Hindlimb muscle (tissue), 1 donor: ENCODE measurements at places on chromosomes 11 and 22.

DNA sequence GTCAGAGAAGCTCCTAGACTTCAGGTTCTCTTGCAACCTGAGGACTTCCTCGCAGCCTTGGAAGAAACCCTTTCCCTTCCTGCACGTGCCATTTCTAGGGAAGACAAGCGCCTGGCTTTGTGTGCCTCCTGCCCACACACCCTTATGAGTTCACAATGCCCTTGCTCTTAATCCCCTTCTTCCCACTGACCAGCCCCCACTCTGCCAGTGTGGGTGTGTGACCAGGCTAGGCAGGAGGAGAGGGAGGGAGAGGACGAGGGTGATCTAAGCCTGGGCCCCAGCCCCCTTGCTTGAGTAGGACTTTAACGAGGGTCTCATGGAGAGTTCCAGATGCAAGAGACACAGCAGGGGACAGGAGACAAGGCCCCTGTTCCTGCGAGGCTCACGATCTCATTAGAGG lies 30.2 kb downstream of the TP53I11 start:
- no peak for DNase-seq

DNA sequence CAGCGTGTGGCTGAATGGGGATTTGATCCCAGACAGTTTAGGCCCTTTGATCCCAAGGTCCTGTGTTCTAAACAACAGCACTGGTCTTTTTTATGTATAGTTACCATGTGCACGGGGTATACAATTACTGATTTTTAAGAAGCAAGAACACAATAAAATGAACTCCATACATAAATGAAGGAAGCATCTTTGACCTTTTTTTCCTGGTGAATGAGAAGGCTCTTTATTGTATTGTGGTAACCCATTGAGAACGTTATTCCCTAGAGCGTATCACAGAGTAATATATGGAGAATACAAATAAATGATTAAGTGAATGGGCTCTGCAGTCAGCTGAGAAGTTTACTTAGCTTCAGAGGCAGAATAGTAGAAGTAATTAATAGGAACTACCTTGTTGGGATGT lies 563.6 kb downstream of the NTM start:
- DNase-seq = no peak

GRCh38 chr11:120065176-120065575 lies 72.7 kb downstream of the TRIM29 start:
- no peak for DNase-seq

DNA sequence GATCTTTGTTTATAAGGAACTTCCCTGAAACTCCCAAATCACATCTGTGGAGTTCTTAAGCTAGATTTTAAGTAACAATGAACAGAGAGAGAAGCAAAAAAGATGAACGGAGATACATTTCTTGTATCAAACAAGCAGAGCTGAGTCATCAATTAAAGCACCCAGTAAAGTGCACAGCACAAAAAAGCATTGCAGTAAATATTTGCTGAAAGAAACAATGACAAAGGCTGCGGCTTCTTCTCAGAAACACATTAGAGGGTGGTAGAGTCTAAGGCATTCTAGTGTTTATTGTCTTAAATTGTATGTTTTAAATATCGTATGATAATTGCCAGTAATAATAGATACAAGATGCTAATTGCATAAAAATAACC lies 941.6 kb upstream of the CHORDC1 start:
- DNase-seq = no peak

DNA sequence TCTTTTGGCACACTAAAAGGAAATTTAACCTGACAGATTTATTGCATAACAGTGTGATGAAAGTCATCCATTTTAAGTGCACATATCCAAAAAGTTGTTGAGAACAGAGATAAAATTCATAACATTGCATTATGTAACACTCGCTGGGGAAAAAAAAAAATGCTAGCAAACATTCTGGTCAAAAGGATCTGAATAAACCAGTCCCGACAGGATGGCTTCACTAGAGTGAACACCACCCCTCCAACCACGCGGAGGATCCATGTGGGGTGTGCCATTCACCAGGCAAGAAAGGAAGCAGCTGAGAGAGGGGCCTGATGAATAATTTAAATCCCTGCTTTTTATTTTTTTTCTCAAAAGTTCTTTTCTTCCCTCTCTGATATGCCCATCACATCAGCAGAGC lies 258.7 kb downstream of the DCDC1 start:
- no peak for DNase-seq

DNA sequence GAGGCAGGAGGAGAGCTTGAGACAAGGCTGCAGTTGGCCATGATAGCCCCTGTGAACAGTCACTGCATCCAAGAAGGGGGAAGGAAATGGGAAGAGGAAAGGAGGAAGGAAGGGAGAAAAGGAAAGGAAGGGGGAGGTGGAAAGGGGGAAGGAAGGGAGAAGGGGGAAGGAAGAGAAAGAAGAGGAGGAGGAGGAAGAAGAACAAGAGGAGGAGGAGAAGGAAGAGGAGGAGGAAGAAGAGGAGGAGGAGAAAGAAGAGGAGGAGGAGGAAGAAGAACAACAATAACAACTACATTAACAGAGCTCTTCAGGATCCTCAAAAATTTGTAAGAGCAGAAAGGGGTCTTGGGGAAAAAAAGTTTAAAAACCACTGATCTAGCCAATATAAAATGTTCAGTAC lies 5.2 kb downstream of the RAB6A start:
- DNase-seq = no peak

- no peak for DNase-seq
These were observed 80.1 kb upstream of the ALX4 start for GRCh38 chr11:44389963-44390605.

GRCh38 chr11:111021131-111021530 lies 224.4 kb upstream of the POU2AF2 start:
- no peak for DNase-seq

DNA sequence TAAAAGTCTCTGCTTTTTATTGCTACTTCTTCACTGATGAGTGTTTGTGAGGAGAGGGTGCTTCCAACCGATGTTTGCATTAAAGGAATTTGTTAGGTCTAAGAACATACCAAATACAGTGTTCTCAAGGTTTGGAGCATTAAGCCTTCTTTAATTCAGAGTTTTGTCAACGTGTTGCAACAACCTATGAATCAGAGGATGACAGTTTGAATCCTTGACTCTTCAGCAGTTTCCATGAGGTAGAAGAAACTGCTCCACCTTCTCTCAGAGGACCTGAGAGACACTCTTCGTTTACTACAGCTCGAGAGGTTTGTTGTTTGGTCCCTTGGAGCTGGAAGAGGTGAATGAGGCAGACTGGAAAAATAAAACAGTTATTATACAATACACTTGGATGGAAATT lies 55.7 kb downstream of the NCAM1 start:
- no peak for DNase-seq

- DNase-seq = no peak
These were observed 5.9 kb upstream of the AMOTL1 start for GRCh38 chr11:94762208-94762607.

DNA sequence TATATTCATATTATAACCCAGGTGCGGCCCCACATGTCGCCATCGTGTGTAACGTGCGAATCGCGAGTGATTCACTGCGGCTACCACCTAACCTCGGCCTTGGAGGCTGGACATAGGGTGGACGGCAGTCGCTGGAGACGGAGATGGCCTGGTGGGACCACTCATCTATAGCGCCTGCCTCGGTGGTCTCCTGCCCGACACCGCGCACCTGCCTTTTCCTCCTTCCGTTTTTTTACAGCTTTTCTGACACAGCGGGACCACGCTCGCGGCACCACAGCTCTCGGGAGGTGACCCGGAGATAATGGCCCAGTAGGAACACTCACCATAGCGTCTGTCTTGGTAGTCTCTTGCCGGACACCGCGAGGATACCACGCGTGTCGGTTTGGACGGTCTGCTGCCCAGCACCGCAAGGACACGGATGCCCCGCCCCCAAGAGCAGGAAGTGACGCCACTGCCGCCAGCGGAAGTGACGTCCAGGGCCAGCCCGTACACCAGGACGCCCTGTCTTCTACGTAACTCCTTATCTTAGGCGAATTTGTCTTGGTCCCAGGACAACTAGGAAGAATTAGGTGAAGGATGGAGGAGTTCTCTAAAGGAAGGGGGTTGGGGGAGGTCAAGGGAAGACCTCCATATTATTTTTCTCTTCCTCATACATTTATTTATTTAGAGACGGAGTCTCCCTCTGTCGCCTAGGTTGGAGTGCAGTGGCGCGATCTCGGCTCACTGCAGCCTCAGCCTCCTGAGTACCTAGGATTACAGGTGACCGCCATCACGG lies 6.4 kb downstream of the SNU13 start:
- peak; percentile 88 for DNase-seq

- DNase-seq = no peak
These were observed 73.0 kb downstream of the RTL6 start for GRCh38 chr22:44424867-44425693.

GRCh38 chr11:119830400-119830799 lies 101.4 kb upstream of the NECTIN1 start:
- DNase-seq = no peak

DNA sequence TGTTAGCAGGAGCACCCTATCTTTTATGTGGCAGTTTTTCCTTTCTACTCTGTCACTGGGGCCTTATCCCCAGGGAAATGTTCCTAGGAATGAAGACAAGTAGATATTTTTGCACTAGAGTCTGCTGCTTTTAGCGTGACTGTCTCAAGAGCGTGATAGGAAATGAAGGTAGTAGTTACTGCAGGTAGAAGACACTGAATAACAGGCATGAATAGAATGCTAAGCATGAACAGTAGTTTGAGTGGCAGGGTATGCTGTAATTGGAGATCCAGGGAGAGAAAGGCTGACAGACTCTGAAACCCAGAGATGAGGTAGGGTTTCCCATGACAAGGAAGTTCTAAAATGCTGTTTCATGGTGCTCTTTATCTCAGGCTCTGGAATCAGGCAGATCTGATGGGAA lies 475.1 kb downstream of the NELL1 start:
- DNase-seq = no peak

DNA sequence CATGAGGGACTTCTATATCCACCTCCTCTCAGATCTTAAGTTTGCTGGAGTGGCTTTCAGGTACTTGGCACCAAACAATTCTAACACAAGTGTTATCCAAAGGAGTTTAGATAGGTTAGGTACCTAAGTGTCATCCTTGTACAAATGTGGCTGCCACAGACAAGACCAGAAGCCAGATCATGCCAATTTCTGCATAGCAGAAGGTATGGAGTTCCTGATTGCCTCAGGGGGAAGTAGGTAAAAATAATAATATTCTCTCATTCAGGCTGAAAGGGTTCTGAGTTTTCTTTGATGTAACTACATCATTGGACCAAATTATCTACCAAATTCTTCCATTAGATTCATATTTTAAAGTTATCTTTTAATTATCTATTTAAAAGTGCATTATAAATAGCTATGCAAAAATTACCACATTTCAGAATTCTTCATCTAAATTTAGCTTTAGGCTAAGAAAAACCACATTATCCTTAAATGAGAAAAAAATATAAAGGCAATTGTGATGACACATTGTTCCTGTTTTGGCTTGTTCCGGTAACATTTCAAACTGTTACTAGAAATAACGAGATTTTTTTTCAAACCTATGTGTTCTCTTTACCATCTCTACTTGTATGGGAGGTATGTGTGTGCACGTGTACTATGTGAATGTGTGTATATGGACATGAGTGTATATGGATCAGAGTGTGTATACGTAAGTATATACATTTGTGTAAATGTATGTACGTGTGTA lies 66.2 kb upstream of the POU2AF2 start:
- DNase-seq = no peak

DNA sequence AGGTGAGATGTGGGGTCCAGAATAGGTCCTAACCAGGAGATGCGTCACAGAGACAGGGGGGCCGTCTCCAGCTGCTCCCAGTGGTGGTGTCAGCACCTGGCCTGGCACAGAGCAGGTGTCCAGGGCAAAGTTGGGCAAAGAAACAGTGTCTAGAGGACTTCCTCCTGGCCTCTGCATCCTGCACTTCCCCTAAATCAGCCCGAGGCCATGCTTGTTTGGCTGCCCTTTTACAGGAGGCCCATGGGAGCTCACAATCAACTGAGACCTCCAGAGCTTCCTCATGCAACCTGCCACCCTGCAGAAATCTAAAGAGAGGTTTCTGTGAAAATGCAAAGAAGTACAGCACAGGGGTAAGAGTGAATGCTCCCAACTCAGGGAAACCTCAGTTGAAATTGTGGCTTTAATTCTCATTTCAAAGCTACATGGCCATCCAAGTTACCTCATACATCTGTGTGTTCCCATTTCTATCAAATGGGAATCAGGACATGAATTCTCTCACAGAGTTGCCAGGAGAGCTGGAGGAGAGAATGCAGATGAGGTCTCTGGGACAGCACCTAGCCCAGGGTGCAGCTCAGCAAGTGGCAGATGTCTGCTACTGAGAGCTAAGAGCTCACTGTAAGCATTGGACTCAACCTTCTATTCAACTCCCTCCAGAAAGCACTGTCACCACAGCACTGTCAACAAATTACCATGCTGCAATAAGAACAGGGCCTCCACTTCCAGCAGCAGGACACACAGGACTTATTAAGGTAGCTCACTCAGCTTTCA lies 32.6 kb downstream of the TCIRG1 start:
- DNase-seq = no peak

- DNase-seq = no peak
These were observed 44.6 kb downstream of the SEZ6L start for GRCh38 chr22:26213826-26214225.

DNA sequence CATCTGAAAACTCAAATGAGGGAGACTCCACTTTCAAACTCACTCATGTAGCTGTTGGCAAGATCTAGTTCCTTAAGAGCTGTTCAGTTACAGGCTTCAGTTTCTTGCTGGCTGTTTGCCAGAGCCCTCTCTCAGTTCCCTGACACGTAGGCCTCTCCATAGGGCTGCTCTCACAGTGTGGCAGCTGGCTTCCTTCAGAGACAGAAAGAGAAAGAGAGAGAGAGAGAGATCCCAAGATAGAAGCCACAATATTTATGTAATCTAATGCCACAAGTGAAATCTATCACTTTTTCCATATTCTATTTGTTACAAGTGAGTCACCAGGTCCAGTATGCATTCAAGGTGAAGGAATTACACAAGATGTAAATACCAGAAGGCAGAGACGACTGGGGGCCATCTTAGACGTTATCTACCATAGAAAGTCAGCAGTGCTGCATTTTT lies 168.8 kb downstream of the RCN1 start:
- no peak for DNase-seq

- no peak for DNase-seq
These were observed 26.3 kb upstream of the RASD2 start for GRCh38 chr22:35514366-35514765.

DNA sequence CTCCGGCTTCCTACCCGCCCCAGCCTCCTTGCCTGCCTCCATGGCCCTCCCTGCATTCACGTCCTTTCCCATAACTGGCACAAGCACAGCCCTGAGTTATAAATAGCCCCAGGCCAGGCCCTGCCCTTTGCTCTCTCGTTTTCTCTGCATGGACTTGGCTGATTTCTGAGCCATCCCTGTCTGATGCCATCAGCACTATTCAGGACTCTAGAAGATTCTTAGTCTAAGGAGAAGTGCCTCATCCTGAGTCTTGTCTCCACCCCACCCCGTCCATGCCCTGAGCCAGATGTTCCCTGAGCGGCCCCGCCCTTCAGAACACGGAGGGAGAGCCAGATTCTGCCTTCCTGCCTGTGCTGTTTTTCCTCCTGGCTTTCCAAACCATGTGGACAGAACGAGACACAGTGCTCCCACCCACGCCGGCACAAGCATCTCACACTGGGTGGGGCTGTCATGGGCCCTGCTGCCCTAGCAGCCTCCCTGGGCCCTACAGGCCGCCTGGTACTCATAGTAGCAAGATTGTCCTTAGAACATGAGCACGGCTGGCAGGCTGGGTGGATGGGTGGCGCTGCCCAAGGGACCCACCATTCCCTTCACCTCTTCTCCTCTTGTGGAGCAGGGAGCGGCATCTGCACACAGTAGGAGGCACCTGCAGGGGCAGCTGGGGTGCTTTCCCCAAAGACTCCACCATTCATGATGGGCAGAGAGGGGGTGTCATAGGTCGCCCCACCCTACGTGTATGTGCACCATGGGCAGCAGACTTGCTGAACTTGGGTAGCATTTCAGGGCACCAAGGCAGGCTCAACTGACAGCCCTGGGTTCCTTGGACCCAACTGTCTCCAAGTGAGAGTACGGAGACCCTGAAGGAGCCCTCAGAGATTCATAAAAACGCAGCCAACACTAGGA lies 76.9 kb downstream of the BCR start:
- peak; percentile 52 for DNase-seq
